Peyer's patch (tissue), 4 donors: ENCODE measurements at places on chromosomes 2 and 18.

DNA sequence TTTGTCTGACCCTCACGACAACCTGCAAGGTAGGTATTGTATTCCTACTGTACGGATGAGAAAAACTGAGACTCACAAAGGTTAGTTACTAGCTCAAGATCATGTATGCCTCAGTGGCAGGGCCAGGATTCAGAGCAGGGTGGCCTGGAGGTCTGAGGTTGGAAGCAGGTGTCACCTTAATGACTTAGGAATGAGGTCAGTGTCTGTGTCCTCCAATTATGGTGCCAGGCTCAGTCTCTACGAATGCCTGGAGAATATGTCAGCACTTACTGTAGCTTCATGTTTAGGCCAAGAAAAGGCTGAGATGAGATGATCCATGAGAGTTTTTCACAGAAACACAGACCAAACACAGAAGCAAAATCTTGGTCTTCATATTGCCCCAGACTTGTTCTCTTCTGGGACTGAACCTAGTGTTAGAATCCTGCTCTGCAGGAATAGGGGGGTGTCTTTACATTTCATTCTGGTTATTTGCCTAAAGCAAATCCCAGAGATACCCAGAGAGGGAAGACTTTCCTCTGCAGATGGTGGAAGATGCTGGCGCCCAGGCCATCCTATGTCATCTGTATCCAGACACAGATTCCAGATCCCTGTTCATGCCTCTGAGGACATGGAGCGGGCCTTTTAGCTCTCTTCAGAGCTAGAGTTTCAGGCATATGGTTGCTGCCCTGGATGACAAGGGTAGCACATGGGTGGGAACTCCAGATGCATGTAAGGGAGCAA, 16.3 kb upstream of the RAB10 start:
- DNase-seq: no peak

DNA sequence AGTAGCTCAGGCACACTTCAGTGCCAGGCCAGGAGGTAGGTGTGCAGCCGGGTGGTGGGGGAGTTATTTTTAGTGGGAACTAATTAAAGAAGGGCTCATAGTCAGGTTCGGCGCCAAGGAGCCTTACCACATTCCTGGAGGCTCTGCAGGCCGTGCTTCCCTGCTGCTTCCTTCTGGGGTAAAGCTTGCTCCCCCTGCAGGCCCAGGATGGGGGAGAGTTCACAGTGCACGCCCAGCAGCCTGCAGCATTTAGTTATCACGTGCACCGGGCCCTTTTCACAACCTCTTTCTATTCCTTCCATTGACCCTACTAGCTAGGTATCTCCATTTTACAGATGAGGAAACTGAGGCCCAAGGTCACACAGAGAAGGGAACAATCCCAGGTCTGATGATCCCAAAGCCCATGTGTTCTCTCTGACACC, 2.5 kb downstream of the KCNF1 start:
- DNase-seq: peak; percentile 57

- DNase-seq: peak; percentile 35
These were observed 63.7 kb upstream of the CYRIA start for GRCh38 chr2:16729335-16729734.

DNA sequence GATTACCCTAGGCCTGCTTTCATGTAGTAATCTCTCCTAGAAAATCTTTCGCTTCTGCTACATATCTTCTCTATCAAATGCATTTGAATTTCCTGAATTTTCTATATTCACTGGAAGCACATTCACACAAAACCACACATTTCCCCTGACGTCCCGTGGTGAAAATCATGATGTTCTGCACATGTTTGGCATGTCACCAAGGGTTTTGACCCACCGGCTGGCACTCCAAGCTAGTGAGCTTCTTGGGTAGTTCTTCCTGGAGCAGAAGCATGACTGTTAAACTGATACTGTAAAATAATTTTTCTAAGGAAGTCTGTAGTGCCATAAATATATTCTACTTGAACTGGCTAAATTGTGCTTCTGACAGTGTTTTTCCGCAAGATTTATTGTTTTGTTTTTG, 510.1 kb upstream of the SLC8A1 start:
- DNase-seq: no peak

DNA sequence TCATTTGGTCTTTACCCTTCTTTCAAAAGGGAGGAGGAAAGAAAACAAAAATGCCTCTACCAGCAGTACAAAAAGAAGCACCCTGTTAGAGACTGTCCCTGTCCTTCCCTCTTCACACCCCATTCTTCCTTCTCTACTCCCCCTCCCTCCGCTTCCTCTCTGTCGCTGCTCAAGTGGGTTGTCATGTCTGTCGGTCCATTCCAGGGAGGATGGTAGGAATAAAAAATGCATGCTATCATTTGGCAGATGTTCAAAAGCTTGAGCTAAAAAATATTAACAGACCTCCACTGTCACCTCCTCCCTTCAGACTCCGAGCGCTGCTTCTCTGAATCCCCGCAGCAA, 482.0 kb downstream of the BCL11A start:
- no peak for DNase-seq

DNA sequence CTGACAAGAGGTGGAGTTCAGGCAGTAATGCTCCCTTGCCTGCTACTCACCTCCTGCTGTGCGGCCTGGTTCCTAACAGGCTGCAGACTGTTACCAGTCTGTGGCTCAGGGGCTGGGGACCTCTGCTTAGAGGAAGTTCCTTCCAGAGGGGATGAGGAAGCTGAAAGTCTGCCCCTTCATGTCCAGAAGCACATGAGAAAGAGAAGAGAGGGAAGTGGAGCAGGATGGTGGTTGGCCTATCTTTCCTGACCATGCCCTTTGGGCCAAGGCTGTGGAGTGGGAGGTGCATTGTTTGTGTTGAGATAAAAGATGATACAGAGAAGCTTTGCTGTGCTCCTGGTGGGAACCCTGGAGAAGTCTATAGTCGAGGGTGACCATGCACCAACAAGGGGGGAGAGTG, 112.5 kb downstream of the LPIN1 start:
- DNase-seq: no peak

GRCh38 chr2:138949517-138949916, 169.3 kb upstream of the NXPH2 start:
- DNase-seq: no peak

DNA sequence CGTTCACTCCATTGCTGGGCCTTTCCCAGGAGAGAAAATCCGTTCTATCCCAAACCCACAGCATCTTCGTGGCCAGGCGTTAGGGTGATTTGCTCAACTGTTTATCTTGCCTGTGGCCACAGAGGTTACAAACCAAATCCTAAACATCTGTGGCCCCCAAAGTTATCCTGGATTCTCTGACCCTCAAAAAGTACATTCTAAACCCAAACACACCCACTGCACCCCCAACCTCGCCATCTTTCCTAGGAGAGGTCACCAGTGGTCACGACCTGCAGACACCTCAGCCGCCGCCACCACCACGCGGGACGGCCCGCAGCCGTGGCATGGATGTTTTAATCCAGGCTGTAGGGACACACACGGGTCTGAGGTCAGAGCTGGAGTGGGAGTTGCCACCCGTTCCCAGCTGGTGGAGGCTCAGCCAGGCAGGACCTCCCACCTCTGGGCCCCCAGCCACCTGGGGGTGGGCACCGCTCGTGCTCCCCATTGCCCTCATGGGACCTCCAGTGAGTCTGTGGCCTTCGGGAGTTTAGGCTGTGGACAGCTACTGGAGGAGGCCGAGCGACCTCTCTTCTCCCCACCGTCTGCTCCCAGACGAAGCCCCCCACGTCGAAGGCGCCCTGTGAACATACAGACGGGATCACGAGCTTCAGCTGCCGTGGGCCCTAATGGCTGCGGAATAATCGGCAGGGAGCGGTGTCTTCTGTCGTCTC, 72.0 kb downstream of the KCNG2 start:
- DNase-seq: no peak

- no peak for DNase-seq
These were observed at the start of gene ALLC for GRCh38 chr2:3657881-3658280. ALLC (plus strand) TSS chr2:3658200; CDS start chr2:3671158, 12,958 bp downstream.

GRCh38 chr2:145343287-145343686, 823.4 kb upstream of the ZEB2 start:
- no peak for DNase-seq

DNA sequence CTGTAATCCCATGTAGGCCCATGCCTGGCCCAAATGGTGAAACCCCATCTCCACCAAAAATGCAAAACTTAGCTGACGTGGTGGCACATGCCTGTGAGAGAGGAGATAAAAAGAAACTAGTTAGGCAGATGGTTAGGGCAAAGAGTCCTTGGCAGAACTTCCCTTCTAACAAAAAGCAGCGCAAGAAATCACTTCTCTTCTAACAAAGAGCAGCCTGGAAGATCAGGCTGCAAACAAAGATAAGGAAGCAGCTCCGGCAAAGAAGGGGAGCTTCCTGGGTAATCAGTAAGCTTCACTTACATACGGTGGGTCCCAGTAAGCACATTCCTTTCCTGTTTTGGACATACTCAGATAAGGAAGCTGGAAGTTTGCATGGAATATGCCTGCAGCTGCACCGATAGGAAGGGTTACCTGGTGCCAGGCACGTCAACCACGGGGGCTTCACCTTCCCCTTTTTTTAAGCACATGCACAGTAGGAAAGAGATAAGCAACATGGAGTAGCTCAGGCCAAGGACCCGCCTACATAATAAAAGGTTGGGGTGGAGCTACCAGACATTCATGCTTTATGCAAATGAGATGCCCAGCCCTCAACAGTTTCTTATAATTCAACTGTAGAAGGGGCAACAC, 61.0 kb upstream of the SLC25A52 start:
- no peak for DNase-seq

DNA sequence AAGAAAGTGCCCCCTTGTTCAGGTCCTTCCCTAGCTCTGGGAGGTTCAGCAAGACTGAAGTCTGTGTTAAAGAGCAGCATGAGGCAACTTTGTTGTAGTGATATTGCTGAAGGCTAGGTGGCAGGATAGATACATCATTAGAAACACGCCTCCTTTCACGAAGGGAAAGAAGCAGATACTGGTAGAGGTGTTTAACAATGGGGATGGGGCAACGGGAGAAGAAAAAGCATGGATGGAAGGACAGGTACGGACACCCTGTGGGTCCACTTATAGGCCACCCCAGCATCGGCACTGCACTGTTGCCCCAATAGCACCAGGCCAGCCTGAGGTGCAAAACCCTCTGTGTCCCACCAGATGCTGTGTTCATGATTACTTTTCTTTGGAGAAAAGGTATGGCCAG, 3.5 kb upstream of the IGFBP5 start:
- no peak for DNase-seq

GRCh38 chr2:160351956-160352355, 141.7 kb downstream of the RBMS1 start:
- no peak for DNase-seq

- DNase-seq: no peak
These were observed 116.0 kb downstream of the MAP3K20 start for GRCh38 chr2:173191601-173192000.

- DNase-seq: peak; percentile 96
These were observed at the start of gene RND3 for GRCh38 chr2:150487537-150488429. RND3 (minus strand) TSS chr2:150487667; CDS start chr2:150487417, 250 bp downstream.

GRCh38 chr2:45978302-45978859, 318.8 kb upstream of the EPAS1 start:
- DNase-seq: no peak

DNA sequence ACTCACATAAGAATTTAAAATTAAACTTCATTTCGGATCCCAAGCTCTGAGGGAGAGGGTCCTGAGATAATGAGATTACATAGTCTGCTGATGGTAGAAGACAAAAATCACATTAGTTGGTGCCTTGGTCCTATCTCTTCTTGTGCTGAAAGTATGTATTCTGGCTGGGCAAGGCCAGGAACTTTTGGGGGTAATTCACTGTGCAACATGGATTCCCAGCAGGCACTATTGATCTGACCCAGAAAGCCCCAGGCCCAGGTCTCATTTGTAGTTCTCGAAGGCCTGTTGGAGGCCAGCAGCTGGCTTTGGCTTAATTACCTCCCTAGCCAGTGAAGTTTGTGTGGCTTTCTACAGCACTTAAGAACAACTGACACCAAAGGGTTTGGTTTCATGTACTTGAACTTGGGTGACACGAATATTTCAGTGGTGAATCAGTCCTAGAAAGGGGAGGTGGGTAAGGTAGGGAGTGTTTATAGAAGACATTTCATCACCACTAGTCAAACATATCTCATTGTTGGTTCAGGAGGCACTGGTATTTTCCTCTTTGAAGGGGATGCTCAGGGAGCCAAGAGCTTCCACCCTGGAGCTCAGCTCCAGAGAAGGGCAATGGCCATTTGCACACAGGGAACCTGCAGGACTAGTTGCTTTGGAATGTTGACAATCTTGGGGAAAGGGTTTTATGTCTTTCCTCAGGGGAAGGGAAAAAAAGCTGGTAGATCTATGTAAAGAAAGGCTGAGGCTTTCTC, 217.8 kb downstream of the OSR1 start:
- DNase-seq: no peak

- no peak for DNase-seq
These were observed 376.4 kb upstream of the RAB12 start for GRCh38 chr18:8232791-8233190.

- DNase-seq: peak; percentile 77
These were observed 168.2 kb downstream of the NEDD4L start for GRCh38 chr18:58212274-58212673.

GRCh38 chr2:209942936-209943605, 59.4 kb upstream of the RPE start:
- no peak for DNase-seq

GRCh38 chr18:21960189-21960588, 209.2 kb upstream of the GATA6 start:
- no peak for DNase-seq

GRCh38 chr2:96869822-96870625, at the start of gene SEMA4C:
SEMA4C (minus strand) TSS chr2:96870080; CDS start chr2:96867886, 2,194 bp downstream.
- DNase-seq: peak; percentile 68

DNA sequence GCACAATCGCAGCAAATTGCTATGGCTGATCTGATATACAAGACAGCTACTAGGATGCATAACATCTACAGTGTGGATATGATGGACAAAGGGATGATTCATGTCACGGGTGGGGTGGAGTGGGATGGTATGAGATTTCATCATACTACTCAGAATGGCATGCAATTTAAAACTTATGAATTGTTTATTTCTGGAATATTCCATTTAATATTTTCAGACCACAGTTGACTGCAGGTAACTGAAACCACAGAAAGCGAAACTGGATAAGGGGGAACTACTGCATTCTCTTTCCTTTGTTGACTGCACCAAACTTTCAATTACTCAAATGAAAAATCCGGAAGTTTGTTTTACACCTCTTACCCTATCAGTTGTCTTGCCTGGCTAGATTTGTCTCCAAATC, 94.4 kb upstream of the NEUROD1 start:
- no peak for DNase-seq
